ENCODE measurements at places on chromosomes 6 and 20.
A peak's percentile ranks its signal among the peaks of the same experiment; 100 is the strongest.

- DNase-seq = peak; percentile 28
Measured at GRCh38 chr6:143941852-143942627, 66.0 kb downstream of the PLAGL1 start.

GRCh38 chr6:26205625-26206574 lies 118.7 kb downstream of the HFE start:
- DNase-seq = no peak

DNA sequence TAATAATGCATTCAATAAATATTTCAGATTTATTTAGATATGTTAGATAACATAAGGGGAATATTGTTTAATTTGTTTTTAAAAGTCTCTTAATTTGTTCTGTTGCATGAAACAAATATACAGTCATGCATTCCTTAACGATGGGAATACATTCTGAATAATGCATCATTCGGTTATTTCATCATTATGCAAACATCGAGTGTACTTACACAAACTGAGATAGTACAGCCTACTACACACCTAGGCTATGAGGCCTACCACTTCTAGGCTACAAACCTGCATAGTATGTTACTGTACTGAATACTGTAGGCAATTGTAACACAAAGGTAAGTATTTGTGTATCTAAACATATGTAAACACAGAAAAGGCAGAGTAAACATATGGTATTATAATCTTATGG lies 118.7 kb downstream of the EPHA7 start:
- no peak for DNase-seq

DNA sequence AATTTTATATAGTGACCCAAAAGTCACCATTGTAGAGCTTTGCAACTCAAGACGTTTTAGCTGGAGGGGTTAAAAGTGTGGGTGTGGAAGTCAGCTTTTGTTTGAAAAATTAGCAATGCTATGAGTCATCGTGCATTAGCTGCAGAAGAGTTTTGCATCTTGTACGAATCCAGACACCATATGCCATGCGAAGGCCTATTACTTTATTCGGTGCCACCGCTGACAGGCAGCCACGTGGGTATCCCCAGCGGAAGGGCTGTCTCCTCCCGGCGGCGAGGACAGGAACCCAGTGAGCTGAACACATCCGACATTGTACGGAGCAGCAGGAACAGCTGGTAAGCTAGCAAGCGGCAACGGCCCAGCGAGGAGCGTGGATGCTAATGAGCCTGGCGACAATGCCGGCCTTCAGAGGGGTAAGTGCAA lies 84.4 kb downstream of the INSM1 start:
- no peak for DNase-seq

DNA sequence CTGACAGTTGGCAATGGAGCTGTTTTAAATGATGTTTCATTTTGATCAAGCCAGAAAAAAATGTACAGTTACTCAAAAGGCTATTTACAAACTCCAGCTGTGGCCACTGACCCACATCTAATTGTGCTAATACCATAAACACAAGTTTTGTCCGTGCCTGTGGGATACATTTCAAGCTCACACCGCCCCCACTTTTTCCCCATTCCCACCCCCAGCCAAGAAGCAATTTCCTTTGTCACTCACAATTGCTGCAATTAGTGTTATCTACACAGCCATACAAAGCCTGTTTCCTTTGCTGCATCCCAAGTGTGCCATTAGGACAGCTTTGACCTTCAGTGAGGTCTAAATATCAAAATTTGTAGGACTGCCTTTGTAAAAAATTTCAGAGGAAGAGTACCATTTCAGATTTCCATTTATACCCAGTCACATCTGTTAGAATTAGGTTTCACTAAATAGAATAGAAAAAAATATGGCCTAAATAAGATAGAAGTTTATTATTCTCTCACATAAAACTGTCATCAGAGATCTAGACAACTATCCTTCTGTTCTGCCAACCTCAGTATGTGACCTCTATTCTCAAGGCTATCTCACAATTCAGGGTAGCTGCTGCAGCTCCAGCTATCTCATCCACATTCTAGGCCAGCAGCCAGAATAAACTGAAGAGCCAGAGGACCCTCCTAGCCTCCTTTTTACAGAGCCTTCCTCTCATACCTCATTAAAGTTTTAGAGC lies 202.6 kb downstream of the NFATC2 start:
- DNase-seq = no peak

DNA sequence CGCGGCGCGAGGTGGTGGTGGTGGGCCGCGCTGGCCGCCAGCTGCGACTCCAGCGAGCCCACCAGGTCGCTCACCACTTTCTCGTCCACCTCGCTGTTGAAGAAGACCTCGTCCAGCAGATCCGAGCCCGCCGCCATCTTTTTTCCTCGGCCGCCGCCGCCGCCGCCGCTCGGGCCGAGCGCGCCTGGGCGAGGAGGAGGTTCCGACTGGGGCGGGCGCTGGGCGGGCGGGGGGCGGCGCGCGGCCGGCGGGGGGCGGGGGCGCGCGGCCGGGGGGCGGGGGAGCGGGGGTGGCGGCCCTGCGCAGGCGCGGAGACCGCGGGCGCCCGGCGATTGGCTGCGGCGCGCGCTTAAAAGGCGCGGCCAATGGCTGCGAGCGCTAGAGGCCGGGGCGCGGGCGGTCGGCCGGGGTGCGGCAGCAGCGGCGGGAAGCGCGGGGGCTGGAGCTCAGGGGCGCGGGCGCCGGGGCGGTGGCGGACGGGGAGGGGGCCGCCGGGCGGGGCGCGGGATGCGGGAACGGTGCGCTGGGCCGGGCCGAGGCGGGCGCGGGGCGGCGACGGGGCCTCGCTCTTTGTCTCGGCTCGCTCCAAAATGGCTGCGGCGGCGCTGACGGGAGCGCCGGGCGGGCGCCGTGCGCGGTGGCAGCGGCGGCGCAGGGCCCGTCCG lies at the start of gene TAF4:
Gene TAF4 (minus strand): TSS at position 208 of the 665 bp plus-strand sequence. CDS start 71 bp downstream, at position 137.
- DNase-seq = peak; percentile 65

- DNase-seq = no peak
Measured at GRCh38 chr6:37560737-37561103, 61.0 kb upstream of the CCDC167 start.

GRCh38 chr6:81763968-81764367 lies 11.5 kb upstream of the TENT5A start:
- DNase-seq = no peak

DNA sequence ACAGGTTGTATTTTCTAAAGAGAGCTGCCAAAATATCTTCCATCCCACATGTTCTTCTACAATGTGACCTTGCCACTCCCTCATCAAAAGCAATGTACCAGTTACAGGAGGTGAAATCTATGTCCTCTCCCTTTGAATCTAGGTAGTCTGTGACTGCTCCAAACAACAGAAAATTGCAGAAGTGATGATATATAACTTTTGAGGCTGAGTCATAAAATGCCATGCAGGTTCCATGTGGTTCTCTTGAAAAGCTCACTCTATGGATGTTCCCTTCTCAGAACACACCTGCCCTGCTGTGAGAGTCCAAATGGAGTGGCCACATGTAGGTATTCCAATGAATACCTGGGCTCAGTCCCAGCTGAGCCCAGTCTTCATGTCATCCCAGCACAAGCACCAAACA lies 16.9 kb upstream of the PHIP start:
- no peak for DNase-seq

GRCh38 chr6:142784344-142784743 lies 160.6 kb downstream of the HIVEP2 start:
- no peak for DNase-seq

GRCh38 chr6:57064809-57065208 lies 18.3 kb downstream of the KIAA1586 start:
- no peak for DNase-seq

- no peak for DNase-seq
Measured at GRCh38 chr20:891058-891705, 25.0 kb downstream of the ANGPT4 start.

DNA sequence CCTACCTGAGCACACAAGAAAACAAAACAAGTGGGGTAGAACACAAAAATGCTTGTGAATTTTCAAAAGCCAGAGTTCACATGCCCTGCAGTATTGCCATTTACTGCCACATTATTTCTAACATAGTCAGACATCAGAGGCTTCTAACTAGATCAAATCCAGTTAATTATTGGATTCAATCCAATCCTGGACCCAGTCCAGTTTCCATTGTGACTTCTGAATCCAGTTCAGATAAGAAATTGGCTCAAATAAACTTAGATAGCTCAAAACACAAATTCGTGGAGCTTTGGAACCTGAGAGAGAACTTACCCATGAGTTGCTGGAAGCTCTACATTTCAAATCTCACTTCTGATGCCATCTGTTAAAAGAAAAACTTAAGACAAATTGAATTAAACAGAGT lies 85.2 kb upstream of the ANKEF1 start:
- DNase-seq = no peak

GRCh38 chr6:147390909-147391536 lies 117.5 kb upstream of the SAMD5 start:
- DNase-seq = no peak

DNA sequence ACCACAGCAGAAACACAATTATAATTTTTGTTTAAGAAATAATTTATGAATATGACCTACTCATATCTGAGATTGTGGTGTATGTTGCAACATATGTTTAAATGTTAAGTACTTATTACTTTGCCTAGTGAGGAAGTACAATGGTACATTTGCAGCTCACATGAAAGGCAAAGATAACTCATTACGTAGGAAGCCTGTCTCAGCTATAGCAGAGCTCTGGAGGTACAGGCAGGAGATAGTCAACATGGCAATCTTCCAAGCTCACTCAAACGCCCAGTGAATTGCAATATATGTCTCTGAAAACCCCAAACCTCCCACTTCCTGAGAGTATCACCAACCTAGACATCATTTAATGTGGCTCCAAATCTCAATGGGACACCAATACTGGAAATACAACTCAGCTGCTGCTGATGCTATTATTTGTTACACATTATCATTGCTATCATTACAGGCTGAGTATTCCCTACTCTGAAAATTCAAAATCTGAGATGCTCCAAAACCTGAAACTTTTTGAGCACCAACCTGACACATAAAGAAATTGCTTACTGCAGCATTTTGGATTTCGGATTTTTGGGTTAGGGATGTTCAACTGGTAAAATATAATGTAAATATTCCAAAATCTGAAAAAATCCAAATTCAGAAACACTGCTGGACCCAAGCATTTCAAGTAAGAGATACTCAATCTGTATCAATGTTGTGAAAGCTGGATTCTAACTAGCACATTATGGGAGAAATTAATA lies 25.1 kb upstream of the GSTA4 start:
- DNase-seq = no peak

All from stimulated activated CD8-positive, alpha-beta memory T cell treated with anti-CD3 and anti-CD28 coated beads, Interleukin-2, amount 100 ng/mL, for 1 hour (primary cell).